ENCODE measurements at places on chromosomes 7 and 10.

GRCh38 chr7:84190016-84190705, 4.4 kb downstream of the SEMA3A start:
- no peak for DNase-seq

DNA sequence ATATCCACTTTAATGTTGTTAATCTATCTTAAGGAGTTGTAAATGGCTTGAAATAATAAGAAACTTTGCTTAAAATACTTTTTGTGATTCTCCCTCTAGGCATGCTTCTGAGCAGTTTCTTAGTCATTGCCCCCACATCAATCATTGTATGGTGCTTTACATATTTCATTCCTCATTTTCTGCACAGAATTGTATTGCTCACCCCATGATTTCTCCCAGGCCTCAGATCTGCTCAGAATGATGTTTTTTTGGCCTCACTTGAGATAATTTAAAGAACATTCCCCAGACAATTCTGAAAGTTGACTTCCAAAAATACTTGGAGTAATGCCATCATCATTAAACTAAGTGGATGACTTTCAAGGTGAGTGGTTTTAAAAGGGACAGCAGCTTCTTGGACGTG, 82.1 kb upstream of the PRPS1L1 start:
- DNase-seq = peak; percentile 39

GRCh38 chr7:50346545-50347497, 42.3 kb downstream of the IKZF1 start:
- peak; percentile 84 for DNase-seq

GRCh38 chr7:132532281-132532680, 44.0 kb downstream of the PLXNA4 start:
- DNase-seq = no peak

GRCh38 chr10:104581884-104582601, 59.0 kb upstream of the SORCS3 start:
- no peak for DNase-seq

DNA sequence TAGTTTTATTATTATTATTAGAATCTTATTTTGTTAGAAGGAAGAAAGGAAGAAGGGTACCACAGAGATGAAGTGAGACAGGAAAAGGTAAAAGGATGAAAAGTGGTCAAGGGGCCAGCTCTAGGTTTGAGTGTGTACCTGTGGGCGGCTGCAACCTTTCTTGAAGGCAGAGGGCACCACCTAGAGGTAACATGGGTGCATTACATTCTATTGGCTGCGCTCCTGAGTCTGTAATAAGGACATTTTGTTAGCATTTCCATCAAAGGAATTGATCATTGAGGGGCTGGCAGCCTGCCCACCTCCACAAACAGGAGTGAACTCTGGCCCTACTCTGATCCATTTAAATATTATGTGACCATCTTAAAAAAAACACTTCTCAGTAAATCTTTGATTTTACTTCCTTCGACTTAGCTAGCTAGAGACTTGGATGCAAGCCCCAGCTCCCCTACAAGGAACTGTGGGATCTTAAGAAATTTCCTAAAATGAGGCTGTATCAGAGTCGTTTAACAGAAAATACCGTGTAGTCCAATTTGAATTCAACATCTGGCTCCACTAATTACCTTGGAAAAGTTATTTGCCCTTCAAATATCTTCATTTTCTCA, 610.4 kb downstream of the IPMK start:
- peak; percentile 1 for DNase-seq

DNA sequence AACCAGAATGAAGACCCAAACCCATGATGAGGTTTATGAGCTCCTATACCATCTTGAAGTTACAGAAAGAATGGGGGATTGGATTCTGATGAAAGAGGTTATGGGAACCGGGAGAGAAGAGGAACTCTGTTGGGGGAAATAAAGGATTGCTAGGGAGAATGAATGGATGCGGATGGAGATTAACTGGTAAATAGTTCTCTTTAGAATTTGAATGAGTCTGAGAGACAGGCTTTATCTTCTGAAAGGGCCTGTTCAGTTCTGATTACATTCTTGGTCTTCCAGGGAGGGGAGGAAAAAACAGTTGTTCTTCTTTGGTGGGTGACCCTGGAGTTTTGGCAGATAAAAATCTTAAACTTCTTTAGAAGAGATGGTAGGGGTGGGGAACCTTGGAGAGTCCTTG, 13.9 kb downstream of the SUGCT start:
- DNase-seq = no peak

DNA sequence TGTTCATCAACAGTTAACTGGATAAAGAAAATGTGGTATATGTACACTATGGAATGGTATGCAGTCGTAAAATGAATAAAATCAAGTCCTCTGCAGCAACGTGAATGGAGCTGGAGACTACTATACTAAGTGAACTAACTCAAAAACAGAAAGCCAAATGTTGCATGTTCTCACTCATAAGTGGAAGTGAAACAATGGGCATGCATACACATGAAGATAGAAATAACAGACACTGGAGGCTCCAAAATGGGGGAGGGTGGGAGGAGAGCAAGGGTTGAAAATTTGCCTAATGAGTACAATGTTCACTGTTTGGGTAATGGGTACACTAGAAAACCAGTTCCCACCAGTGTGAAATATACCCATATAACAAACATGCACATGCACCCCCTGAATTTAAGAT, 179.5 kb downstream of the ZWINT start:
- DNase-seq = no peak

- DNase-seq = no peak
Observed at GRCh38 chr10:3969876-3970666, 185.1 kb upstream of the KLF6 start.

- no peak for DNase-seq
Observed at GRCh38 chr7:16804674-16805439, at the start of gene AGR2. Gene AGR2 (minus strand): TSS chr7:16804999. CDS start chr7:16801796, 3,203 bp downstream.

- DNase-seq = peak; percentile 36
Observed at GRCh38 chr10:114822444-114823076, 980 bp downstream of the FHIP2A start.

DNA sequence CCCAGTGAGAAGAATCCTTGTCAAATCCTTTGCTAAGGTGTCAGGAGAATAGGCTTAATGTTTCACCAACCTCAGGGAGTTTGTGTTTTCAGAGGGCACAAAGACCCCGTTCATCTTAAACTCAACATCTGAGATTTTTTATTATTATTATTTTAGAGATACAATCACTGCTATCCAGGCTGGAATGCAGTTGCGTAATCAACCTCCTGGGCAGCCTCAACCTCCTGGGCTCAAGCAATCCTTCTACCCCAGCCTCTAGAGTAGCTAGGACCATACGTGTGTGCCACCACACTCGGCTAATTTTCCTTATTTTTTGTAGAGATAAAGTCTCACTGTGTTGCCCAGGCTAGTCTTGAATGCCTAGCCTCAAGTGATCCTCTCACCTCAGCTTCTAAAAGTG, 599.2 kb downstream of the KCNMA1 start:
- no peak for DNase-seq

DNA sequence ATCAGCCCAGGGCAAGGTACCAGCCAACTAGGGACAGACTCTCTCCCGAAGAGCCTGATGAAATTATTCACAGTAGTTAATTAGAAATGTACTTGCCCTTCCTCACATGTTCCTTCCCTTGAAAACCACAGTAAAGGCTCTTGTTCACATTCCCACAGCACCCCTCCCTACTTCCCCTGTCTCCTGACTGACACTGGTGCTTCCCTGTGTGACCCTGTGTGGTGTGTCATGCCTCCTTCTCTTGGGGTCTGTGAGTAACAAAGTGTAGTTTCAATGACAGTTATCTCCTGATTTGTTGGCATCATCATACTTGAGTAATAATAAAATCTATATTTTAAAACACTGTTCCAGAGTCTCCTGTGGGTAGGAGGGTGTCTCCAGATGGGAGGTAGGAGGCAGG, 209.7 kb downstream of the ABCA13 start:
- no peak for DNase-seq

DNA sequence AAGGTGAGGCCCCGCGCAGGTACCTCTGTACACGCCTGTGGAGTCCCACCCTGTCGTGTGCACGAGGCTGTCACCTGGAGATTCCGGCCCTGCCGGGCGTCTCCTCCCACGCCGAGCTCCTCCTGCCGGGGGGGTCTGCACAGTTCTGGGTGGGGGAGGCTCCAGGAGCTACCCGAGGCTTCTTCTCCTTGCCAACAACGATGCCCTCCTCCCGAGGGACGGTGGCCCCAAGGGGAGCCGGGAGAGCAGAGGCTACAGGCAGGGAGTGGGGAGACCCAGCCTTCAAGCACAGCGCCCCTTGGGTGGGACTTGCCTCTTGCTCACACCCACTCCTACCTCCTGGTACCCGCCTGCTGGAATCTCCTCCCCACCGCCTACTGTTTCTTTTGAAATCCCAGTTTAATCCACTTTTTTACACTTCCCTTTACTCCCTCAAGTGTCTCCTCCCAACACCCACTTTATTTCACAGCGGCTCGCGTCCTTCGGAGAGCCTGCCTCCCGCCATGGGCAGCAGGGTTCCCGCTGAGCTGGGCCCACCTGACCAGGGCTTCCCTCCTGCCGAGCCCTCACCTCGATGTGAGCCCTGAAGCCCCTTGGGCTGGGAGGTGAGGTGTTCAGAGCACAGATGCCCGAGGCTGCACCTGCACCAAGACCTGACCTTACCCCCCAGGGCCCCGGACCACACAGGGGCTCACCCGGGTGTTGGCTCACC, 338.1 kb downstream of the DNAJB6 start:
- DNase-seq = peak; percentile 10

DNA sequence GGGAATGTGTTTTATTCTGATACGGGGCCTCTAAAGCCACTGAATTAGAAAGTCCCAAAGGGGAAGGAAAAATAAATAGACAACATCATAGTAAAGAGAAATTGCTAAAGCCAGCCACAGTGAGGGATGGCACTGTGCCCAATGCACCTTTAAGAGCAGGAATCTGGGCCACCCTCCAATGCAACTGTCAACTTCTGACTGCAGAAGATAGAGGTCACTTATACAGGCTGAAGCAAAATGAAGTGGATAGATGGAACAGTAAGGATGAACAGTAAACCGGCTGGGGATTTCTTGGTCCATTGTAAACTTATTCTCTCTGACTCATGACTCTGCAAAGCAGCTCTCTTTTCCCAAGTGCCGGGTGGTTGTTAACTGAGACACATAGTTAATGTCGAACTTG, 54.0 kb upstream of the KCNIP2 start:
- DNase-seq = no peak

GRCh38 chr10:85914720-85915119, 451.9 kb downstream of the GRID1 start:
- DNase-seq = no peak

- peak; percentile 48 for DNase-seq
Observed at GRCh38 chr10:88728107-88728763, 22.2 kb downstream of the LIPK start.

DNA sequence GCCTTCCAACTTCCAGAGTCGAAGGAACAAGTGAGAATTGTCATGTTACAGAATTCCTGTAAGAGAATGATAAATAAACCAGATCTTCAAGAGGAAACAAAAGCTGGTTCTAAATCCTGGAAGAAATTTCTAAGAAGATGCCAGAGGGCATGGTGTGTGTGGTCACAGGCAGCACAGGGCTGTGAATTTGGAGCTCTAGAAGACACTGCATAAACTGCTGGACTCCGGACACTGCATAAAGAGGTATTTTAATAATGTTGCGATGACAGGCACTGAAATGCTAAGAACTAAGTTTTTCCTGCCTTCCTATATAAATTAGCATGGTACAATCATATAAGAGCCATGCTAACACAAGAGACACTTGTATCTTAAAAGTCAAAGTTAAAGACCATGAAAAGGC, 86.0 kb downstream of the LARP4B start:
- no peak for DNase-seq

DNA sequence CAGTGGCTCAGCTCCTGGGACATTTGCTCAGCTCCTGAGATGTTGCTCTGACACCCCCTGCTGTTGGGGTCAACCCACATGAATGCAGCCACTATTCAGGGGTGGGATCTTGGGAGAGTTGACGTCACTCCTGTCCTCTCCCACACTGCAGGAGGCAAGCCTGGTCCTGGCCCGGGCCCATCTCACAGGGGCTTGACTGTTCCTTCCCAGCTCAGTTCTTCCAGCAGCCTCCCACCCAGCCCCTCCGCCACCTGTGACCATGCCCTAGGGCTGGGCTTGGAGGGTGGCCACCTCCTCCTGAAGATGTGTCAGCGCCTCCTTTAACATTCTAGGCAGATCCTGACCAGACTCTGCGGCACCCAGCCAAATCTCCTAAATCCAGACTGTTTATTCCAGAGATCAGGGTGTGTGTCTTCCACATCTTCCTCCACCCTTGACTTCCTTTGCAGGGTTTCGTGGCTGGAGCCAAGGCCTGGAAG, 19.1 kb upstream of the OPALIN start:
- peak; percentile 39 for DNase-seq

DNA sequence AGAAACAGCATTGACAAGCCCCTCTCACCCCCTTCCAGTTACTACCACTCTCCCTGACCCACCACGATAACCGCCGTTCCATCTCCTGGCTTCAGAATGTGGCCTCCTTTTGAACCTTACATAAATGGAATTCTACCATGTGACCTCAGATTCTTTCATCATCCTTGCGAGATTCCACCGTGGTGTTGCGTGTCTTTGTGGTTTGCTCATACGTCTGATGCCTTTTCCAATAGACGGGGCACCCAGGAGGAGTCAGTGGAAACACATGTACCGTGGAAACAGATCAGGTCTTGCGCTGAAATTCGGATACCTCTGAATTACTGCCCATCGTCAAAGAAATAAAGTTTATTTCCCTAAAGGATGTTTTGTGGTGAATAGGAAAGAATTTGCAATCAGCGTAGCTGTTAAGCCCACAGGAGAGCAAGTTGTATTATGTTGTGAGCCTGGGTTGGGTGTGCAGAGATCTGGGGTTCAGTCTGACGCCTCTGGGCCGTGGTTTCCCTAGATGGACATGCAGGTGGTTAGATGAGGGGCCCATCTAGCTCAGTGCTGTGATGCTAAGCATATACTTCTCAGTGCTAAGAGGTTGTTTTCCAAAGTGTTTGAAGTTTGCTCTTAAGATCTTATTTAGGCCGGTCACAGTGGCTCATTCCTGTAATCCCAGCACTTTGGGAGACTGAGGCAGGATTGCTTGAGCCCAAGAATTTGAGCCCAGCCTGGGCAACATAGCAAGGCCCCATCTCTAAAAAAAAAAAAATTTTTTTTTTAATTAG, 29.1 kb downstream of the GTF2IRD1 start:
- DNase-seq = peak; percentile 82

- no peak for DNase-seq
Observed at GRCh38 chr10:71708897-71709882, 10.4 kb downstream of the C10orf105 start.

DNA sequence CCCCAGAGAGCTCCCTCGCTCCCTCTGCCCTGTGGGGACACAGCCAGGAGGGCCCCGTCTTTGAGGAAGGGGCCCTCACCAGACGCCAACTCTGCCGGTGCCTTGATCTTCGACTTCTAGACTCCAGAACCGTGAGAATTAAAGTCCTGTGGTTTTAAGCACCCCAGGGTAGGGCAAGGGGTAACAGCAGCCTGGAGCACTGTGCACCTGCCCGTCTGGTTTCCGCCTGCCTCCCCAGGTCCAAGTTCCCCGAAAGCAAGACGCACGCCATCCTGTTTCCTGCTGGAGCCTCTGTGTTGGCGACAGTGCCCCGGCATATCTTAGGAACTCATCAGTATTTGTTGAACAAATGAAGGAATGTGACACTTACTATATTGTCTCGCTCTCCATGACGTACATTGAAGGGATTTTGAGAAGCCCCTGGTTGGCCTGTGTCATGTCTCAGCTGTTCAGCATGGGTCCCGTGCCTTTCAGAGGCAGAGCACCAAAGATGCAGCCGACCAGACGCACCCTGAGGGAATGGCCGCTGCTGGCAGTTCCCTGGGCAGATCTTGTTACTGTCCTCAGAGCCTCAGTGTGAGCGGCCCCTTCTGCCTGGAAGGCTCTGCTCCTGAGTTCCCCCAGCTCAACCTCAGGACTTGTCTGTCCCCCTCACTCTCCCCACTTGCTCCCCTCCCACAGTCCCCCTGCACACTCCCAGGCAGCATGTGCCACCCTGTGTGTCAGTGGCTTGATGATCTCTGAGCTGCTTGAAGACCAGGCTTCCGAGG, 226.2 kb downstream of the TCERG1L start:
- no peak for DNase-seq
